ENCODE measurements at places on chromosomes 2 and 18.

DNA sequence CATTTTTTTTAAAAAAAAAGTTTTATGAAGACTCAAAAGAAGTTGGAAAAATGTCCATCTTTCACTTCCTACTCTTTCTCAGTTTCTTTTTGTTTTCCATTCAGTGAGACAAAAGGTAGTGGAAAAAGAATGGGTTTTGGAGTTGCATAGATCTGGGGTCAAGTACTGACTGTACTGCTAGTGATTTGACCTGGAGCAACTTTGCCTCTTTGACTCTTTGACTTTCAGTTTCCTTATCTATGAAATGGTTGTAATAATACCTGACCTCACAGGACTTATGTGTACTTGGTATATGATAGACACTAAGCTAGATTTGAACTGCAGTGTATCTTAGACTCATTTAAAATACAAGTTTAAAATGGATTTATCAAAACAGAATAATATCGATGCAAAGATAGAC is 3.5 kb upstream of the KCNE4 start:
- DNase-seq, result no peak

DNA sequence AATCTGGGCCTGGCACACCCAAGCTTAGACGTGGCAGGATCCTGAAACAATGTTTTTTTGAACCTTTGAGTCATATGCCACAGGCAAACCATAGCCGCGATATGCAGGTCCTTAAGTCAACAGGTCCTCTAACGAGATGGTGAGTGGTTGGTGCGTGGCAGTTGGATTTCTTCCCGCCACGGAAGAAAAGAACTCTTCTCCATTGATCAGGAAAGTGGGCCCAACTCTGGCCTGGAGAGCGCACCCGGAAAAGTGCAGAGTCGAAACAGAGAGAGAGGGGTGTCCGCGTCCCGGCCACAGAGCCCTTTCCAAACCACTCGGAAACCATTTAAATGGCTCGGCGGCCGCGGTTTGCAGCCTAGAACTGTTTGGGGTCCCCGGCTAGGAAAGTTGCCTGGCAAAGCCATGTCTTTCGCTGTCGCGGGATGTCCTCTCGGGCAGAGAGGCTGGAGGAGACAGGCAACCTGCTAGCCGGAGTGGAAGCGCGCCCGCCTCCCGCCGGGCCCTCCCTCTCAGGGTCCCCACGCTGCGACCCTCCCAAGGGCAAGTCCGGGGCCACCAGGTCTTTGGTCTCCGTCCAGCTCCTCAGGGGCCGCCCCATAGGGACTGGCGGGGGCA is 777 bp downstream of the GALNT3 start:
- DNase-seq, result no peak

DNA sequence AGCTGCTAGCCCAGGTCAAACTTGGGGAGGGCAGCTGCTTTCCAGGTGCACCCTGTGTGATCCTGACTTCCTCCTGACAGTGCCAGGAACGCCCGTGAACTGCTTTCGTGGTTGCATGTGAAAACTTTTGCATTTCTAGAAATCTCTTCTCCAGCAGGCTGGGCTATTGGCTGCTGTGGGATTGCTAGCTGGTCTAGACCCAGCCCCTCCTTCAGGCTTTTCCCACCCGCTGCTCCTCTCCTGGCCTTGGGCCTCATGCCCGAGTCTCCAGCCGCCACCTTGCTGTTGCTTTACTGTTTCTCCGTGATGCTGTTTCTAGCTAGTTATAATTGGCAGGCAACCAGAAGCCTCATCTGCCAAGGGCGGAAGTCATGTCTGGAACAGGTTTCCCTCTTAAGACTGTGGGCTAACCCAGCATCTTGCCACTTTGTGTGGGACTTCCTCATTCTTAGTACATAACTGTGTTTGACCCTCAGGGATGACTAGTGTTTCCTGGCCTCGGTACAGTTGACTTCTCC is 27.0 kb upstream of the MGAT4A start:
- DNase-seq, result peak; percentile 99

DNA sequence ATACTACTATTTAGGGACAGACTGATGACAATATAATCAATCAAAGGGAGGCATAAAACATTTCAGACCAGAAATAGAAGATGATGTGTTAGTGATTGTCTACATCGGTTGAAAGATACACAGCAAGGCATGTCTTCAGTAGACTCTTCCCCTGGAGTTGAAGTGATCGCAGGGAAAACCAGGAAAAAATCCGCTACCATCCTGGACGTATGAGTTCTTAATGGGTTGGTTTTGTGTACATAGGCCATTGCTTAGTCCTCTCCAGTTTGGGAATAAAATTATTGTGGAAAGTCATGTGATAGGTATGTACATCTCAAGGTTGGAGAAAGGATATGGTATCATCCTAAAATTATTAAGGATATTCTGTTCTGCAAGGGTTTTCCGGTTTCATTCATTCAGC is 4.3 kb downstream of the APCDD1 start:
- no peak for DNase-seq

GRCh38 chr18:7174344-7175095 is 56.4 kb upstream of the LRRC30 start:
- no peak for DNase-seq

DNA sequence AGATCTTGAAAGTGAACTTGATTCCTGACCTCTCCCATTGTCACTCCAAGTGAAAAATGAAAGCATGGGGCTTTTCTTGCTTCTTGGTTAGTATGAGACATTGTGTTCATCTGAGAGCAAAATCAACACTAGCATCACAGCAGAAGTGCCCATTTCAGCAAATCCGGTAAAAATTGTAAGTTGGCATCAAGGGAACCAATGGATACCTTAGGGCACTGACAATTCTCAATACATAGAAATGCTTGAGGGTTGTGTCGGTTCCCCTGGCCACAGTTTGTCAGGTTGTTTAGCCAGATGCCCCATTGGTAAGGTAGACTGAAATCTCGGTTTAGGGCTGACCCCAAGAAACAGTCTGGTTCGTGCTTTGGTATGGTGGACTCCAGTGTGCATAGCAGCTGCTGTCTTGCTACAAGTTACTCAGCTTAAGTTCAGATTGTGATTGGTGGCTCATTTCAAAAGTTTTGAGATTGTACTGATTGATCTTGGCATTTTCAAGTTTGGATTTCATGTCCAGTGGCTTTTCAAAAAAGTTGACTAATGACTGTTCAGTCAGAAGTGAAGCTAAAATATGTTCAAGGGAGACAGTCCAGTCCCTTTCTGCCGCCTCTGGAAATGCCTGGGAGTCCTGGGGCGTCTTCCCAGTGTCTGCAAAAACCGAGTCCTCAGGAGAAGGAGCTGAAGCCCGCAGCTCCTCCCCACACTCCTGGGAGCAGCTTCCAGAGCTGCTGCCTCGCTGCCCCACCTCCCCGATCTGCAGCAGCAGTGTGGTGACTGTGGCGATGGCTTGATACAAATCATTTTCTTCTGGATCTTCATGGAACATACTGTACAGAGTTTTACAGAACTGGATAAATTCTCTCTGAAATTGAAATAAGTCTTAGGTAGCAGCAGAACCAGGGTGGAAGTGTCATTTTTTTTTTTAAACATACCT is 5.6 kb downstream of the RPL31 start:
- DNase-seq, result no peak

DNA sequence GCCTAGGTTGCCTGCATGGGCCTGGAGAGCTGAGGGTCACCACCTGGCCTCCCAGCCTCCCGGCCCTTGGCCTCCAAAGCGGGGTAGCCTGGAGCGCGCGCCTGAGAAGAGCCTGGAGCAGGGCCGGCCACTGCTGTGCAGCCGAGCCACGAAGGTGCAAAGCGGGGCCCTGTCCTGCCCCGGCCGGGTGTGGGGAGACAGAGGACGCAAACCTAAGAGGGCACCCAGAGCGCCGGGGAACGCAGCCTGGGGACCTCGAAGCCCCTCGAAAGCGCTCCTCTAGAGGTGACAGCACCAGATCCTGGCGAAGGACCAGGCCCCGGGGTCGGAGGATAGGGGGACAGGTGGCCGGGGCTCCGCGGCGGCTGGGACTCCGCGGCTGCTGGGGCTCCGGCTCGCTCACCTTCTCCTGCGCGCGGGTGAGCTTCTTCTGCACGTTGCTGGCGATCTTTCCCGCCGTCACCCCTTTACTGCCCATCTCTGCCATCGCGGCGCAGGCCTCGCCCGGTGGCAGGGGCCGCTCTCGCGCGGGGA is 430 bp downstream of the BIN1 start:
- DNase-seq, result no peak

DNA sequence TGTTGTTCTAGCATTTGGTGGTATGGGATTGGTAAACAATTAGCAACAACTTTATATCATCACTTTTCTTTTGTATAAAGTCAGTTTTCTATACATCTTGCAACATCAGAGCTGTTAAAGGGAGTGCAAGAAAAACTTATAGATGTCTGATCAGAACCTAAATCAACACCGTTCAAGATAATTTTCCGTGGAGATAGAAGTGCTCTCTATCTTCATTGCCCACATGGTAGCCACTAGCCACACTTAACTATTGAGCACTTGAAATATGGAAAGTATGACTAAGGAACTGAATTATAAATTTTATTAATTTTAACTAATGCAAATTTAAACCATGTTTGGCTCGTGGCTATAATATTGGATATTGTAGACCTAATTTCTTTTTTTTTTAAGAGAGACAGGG is 5.2 kb downstream of the TTC27 start:
- no peak for DNase-seq

DNA sequence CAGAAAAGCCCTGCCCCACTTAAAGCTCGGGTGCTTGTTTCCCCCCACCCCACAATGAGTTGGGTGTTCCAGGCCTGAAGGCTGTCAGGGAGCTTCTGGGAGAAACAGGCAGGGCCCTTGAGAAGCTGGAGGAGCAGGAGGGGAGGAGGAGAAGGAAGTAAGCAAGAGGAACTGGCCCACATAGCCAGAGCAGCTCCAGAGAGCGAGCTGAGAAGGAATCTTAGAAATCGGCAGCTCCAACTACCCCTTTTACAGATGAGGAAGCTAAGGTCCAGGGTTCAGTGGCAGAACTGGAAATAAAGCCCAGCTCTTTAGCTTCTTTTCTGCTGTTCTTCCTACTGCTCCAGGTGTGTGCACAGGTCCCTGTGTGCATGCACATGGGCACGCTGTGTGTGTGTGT is 12.7 kb upstream of the KCNK3 start:
- no peak for DNase-seq

GRCh38 chr2:196737046-196737445 is 62.4 kb downstream of the GTF3C3 start:
- DNase-seq, result no peak

DNA sequence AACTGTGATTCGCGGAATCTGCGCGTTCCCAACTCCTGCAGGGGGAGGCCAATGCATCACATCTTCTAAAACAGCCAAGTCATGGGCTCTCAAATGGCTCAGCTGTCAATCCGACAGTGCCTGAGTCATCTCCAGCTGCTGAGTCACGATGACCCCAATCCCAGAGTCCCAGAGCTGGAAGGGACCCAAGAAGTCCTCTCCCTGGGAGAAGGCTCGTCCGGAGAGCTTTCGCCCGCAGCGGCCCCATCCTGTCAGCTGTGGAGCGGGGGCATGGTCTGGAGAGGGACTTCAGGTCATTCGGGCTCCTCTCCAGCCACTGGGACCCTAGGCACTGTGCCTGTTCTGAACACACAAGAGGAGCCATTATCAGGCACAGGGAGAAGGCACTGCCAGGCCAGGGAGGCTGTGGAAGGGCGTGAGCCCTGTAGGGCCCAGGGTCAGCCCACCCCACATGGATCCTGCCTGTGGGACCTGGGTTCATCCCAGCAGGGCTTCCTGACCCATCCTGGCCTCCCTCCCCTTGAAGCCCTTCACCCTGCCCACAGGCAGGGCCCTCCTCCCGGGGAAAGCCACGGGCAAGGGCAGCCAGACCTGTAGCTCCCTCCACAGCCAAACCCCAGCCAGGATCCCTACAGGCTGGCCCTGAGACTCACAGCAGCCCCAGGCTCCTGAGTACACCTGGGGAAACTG is 47.6 kb upstream of the GPC1 start:
- no peak for DNase-seq

- no peak for DNase-seq
Measured at GRCh38 chr2:37325625-37326071, 1.0 kb upstream of the PRKD3 start.

DNA sequence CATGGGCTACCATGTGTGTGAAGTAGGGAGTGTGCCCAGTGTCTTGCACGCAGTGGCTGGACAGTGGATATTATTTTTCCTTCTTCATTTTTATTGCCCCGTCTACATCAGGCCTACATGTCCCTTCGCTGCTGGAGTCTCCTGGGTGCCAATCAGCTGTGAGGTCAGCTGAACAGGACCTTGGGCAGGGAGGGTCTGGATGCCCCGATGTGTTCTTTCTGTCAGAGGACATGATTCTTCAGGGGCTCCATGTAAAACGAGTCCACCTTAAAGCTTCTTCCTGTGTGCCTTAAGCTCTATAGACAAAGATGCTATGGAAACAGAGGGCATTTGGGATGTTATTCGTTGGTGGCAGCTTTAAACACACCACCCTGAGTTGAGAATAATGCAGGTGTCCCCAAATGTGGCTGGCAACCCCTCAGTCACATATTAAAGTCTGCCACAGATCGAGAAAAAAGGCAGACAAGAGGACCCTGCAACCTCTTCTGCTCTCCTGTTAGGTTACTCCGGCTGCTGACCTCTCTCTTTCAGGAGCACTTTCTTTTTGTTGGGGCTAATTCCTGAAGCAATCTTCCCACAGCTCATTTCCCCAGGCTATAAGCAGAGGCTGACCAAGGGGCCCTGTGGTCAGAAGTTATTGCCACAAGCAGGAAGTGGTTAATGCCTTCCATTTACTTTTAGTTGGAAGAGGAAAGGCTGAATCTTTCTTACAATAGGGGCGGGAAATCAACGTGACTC is 20.0 kb downstream of the GREB1 start:
- peak; percentile 89 for DNase-seq

DNA sequence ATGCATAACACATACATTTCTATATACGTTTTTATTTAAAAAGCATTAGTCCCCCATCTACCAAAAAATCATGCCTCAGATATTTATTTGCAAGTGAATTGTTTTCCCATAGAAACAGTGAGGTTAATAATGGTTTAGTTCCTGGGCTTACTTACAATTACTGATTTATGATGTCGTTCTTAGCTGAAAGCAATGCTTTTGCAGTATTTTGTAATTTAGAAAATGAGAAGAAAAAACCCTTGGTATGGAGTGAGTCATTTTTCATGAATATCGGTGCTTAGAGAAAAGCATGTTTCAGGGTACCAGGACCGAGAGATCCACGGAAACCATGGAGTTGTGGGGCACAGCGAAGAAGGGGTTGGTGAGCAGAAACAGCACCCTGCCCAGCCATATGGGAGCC is 12.0 kb upstream of the CDK15 start:
- DNase-seq, result no peak

- no peak for DNase-seq
Measured at GRCh38 chr18:7572822-7573221, 5.7 kb downstream of the PTPRM start.

DNA sequence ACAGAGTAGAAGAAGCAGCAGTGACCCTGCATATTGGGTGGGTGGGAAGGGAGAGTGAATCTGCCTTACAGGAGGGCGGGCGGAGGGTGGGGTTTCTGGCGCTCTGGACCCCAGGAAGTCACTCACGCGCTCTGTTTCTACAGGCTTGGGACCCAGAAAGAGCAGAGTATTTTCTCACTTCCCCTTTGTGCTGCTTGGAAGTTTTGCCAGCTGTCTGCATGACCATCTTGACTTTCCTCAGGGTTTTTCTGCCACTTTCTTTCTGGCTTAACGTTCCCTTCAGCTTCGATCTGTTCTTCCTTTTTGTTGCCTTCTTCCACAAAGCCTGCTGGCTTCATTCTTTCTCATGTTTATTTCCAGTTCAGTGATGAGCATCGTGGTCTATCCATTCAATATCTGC is 383.1 kb downstream of the GALR1 start:
- peak; percentile 80 for DNase-seq
